ENCODE measurements at places on chromosomes 6 and 20. TPM values are rescaled to one million over a fixed set of nuclear protein-coding genes. Genes with fewer than 3 reads are reported as not detected.

The BEND3 gene
- 11.1 TPM for polyA plus RNA-seq

The HLA-DQB2 gene
- polyA plus RNA-seq = 0.52 TPM

The KIF13A gene
- polyA plus RNA-seq = 40.3 TPM

The LST1 gene
- polyA plus RNA-seq = 6.7 TPM

The AIF1 gene
- 74.7 TPM for polyA plus RNA-seq

The MDFI gene
- 47.6 TPM for polyA plus RNA-seq

The RNF114 gene
- polyA plus RNA-seq = 82.7 TPM

The PRPH2 gene
- polyA plus RNA-seq = 2.9 TPM

The MLN gene
- polyA plus RNA-seq = 1.4 TPM

The TREM1 gene
- polyA plus RNA-seq = not detected
